Common myeloid progenitor, CD34-positive (primary cell): ENCODE measurements at places on chromosomes 5 and 9.

GRCh38 chr5:36878392-36879082, 2.0 kb downstream of the NIPBL start:
- DNase-seq: no peak

DNA sequence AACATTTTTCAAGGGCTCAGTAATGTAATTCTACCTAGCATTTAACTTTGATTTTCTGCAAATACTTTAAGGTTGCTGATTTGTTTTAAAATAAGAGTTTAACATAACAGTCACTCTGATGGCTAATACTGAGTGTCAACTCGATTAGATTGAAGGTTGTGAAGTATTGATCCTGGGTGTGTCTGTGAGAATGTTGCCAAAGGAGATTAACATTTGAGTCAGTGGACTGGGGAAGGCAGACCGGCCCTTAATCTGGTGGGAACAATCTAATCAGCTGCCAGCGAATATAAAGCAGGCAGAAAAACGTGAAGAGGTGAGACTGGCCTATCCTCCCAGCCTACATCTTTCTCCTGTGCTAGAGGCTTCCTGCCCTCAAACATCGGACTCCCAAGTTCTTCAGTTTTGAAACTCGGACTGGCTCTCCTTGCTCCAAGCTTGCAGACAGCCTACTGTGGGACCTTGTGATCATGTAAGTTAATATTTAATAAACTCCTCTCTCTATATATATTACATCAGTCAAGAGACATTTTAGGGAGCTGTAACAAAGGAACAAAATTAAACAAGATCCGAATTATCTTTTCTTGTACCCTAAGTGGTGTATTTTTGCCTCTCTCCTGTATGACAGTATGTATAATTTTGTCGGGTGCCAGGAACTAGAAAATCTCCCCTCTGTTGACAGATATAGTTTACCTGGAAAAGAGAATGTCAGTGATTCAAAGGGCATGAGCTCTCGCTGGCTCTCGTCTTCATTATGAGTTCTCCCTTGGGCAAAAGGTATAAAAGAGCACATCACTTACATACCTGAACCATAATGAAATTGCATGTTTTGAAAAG, 576.1 kb downstream of the LRRC70 start:
- DNase-seq: no peak

GRCh38 chr5:173490681-173491080, 125.8 kb downstream of the BOD1 start:
- DNase-seq: no peak

GRCh38 chr5:180053061-180053602, 18.4 kb downstream of the RNF130 start:
- no peak for DNase-seq

- DNase-seq: peak; percentile 71
Observed at GRCh38 chr5:52989781-52990527, 802 bp downstream of the ITGA2 start.

DNA sequence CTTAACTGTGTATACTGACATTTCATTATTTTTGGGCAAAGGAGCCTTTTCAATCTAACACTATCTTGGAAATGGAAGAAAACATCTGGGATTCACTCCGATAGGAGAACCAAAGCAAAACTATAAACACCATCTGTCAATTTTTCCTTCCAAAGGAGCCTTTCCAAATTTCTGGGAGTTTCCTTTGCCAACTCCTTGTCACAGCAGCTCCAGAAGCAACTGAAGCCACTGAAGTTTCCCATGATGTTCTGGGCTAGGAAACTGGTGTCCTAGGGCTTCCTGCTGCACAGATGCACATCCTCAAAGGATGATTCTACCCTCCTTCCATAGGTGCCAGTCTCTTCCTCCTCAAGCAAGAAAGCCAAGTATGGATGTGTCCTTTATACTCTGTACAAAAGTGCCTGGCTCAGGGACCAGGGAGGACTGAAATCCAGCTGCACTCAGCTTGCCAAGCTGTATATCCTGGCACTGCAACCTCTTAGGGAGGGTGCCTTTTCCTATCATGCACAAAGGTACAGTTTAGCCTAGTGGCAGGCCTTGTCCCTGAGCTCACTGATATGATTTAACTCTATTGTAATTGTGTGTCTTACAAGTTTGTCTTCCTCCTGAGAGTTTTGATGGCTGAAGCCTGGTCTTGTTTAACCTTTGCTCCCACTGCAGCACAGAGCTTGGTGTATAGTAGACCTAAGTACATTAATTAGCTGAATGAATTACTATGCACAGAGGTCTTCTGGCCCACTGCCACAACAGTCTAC, 8.4 kb upstream of the UBAP1 start:
- peak; percentile 14 for DNase-seq

- no peak for DNase-seq
Observed at GRCh38 chr9:127086771-127087170, 35.7 kb downstream of the ANGPTL2 start.

- DNase-seq: no peak
Observed at GRCh38 chr5:173719731-173720082, 103.3 kb upstream of the BOD1 start.

DNA sequence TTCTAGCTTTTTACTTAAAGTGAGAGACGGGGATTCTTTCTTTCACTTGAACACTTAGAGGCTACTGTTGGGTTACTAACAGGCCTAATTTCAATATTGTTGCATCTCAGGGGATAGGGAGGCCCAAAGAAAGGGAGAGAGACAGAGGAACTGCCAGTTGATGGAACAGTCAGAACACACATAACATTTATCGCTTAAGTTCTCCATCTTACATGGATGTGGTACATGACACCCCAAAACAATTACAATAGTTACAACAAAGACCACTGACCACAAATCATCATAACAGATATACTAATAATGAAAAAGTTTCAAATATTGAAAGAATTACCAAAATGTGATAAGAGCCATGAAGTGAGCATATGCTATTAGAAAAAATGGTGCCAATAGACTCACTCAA, 4.3 kb upstream of the RIC1 start:
- no peak for DNase-seq

- DNase-seq: no peak
Observed at GRCh38 chr5:157902449-157903116, 43.6 kb upstream of the CLINT1 start.

DNA sequence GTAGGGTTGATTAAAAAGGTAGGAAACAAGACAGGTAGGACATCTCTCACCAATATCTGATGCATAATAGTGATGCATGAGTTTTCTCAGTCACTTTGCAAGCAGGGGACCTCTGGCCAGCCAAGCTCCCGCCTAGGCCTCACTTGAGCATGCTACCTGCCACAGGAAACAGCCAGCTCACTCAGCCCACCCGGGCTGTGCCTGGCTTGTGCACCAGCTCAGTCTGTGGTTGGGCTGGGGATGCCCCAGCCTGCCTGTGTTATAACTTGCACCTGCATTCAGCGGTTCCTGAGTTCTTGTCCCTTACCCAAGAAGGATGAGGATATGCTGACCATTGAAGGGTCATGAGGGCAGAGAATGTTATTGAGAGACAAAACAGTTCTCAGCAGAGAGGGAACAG, 172.8 kb upstream of the PLCXD3 start:
- DNase-seq: no peak

DNA sequence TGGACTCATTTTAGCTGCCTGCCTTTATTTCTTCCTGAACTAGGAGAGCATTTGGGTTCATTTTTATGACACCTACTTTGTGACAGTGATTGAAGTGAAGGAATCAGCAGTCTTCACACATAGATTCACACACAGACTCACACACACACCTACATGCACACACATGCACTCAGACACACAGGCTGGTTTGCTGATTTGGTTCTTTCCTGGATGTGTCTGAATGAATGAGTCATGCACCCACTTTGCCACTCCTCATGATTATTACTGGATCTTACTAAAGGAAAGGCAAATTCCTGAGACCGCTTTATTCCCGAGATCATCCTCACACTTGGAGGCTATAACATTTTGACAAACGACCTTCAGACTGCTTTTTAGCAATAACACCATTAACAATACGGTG, 529.5 kb downstream of the AGTPBP1 start:
- no peak for DNase-seq

- DNase-seq: no peak
Observed at GRCh38 chr9:107153336-107153735, 129.7 kb upstream of the RAD23B start.

DNA sequence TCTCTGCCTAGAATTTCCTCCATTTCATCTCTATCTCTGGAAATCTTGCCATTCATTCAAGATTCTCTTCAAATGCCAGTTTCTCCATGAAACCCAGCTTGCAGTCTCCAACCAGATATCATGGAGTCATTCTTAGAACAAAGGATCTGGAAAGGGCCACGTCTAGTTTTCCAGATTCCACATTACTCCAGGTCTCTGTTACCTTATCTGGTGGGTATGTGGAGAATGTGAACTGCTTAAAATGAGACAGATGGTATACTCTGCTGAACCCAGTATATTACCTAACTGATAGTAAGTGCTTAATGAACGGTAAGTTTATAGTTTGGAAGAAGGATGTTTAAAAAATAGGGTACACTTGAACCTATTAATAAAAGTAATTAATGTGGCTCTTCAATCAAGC, 52.3 kb upstream of the ZSWIM6 start:
- no peak for DNase-seq

- DNase-seq: no peak
Observed at GRCh38 chr5:114362197-114362976, 517 bp downstream of the KCNN2 start.

DNA sequence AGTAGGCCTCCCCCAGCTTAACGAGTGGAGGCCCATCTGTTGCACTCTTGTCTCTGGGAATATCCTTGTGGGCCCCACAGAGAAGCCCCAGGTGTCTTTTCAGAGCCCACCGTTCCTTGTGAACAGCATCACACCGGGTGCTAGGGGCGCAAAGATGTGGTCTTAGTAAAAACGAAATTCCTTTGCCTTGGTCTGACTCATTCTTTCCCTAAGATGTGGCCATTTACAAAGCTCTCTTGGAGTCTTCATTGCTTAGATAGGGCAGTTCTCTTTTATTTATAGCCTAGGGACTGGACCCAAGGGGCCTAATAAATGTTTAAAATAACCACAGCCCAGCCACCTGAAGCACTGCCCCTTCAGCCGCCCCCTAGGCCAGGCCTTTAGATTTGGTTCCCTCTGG, 52.8 kb upstream of the RPL26L1 start:
- DNase-seq: no peak

DNA sequence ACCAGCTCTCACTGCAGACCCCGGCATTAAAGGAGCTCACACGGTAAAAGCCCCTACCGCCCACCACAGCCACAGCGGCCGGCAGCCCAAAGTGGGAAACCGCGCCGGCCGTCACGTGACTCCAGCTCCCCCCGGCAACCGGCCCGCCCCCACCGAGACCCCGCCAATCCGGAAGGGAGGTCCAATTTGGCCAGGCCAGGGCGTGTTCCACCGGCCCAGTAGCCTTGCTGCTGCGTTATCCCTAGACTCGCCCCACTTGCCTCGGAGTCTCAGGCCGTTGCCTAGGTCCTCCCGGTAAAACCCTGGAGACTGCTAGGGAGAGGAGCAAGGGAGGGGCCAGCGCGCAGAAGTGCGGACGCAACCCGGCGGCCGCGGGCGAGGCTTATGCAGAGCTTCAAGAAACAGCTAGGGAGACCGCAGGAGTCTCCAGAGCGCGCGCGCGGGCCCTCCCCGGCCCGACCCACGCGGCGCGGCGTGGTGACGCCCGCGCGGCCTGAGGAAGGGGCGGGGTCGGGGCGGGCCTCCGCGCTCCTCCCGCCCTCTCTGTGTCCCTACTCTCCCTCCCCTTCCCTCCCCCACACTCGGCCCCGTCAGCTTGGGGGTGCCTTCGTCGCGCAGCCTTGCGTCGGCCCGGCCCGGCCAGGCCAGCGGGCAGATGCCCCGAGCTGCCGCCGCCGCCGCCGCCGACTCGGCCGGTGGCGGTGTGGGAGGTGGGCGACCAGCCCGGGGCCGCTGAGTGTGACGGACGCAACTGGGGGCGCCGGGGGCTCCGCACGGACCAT, at the start of gene RIC1:
RIC1 (plus strand) TSS at position 578 of the 782 bp plus-strand sequence; CDS start at position 781, 203 bp downstream.
- peak; percentile 97 for DNase-seq

- DNase-seq: peak; percentile 89
Observed at GRCh38 chr9:70258692-70259511, at the start of gene SMC5. Gene SMC5 (plus strand): TSS chr9:70258978. CDS start chr9:70259079, 101 bp downstream.

DNA sequence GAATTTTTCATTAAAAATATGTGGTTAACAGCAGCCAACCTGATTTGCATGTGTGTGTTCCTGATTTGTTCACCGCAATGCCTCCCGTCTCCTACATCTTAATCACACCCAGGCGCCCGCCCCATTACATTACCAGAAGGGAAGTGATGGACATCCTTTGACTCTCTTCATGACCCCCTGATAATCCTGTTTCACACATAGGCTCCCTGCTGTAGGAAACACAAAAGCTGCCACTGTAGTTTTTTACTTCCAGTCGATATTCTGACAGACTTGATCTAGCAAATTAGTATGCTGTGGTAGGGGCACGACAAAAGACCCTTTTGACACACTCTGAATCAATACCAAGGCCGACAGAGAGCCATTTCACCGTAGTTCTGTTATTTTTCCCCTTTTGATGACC, 287.8 kb upstream of the ISL1 start:
- no peak for DNase-seq

GRCh38 chr9:37364751-37365360, 57.6 kb upstream of the GRHPR start:
- no peak for DNase-seq

- no peak for DNase-seq
Observed at GRCh38 chr5:35198686-35199085, 31.6 kb downstream of the PRLR start.

GRCh38 chr5:155827949-155828348, 499.0 kb upstream of the SGCD start:
- no peak for DNase-seq

- DNase-seq: no peak
Observed at GRCh38 chr9:89634995-89635742, 30.4 kb downstream of the GADD45G start.

GRCh38 chr9:108162664-108163063, 673.1 kb upstream of the KLF4 start:
- DNase-seq: no peak

DNA sequence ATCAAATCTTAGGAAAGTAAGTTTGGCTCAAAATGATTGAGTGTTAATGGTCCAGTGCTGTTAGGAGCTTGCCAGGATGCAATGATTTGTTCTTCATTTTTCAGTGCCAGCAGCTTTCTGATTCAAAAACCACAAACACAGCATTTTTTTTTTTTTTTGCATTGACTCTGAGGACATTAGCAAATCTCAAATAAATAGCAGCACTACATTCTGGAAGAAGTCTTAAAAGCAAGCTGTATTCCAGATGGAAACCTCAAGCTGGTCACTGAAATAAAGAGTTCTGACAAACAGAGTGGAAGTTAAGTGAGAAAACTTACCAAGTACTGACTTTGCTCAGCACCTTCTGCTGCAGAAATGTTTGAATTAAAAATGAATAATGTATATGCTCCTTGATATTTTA, 1653.1 kb upstream of the CDH9 start:
- no peak for DNase-seq

GRCh38 chr9:2623288-2624050, 1.9 kb downstream of the VLDLR start:
- no peak for DNase-seq

- DNase-seq: no peak
Observed at GRCh38 chr5:168694289-168694688, 115.1 kb upstream of the PANK3 start.

GRCh38 chr5:56910210-56910965, 992 bp downstream of the SETD9 start:
- DNase-seq: no peak

GRCh38 chr5:38478878-38479277, 77.6 kb downstream of the LIFR start:
- no peak for DNase-seq

- no peak for DNase-seq
Observed at GRCh38 chr5:139901986-139902385, 106.4 kb downstream of the PSD2 start.

GRCh38 chr9:129595311-129595741, 25.6 kb downstream of the C9orf50 start:
- DNase-seq: peak; percentile 48
